PC-3 (cell line): ENCODE measurements at places on chromosomes 11 and 22. TPM values are rescaled to one million over a fixed set of nuclear protein-coding genes. Genes with fewer than 3 reads are reported as not detected.

DNA sequence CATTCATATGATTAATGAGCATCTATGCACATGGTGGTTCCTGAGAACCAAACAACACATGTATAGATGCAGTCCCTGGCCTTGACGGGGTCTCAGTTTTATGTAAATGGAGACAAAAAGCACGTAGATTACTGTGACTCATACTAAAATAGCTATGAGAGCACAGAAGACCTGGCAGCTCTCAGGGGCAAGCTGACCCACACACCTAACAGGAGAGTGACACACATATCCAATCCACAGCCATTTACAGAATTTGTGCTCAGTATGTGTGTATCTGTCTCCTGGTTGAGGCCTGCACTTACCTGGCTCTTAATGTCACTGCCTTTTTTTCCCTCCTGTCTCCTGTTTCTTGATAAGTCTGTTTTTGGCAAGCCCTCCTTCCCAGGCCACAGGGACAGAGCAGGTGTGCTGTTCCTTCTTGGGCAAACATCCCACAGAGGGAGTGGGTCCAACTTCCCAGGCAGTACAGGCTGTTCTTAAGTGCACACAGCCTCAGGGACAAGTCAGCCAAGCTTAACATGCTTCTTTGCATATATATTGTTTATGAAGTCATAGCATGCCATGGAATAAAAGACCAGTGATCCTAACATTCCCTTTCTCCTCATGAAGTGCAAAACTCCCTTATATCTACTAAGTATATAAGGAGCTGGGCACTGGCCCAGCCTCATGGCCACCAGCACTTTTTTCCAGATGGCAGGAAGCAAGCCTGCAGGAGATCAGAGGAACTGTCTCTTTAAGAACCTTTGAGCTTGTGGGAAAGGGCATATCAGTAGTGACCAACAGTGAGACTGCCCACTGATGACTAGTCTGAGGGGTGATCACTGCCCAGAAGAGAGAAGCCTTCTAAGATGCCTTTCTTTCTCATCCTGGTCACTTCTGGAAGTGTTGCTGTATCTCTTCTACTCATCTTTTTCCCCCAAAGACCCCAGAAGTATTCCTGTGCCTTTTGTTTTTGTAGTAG, 124.7 kb upstream of the CCDC90B start:
- DNase-seq = no peak

DNA sequence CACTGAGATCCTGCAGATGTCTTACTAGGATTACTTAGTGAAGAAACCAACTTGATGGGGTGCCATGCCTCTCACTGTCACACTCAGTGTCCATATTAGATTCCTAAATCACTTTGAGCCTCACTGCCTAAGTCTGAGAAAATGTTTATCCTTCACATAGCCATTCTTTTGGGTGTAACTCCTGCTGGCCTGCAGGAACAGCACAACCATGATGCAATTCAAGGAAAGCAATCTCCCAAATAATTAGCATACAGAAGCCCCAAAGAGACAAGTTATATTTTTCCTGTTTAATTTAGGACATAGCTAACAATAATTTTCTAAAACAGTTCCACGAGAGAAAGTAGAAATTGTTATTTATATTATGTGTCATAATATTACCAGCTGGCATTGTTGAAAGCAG, 655.5 kb downstream of the KCNA4 start:
- no peak for DNase-seq

- DNase-seq = no peak
Measured at GRCh38 chr22:30232716-30233218, 13.8 kb downstream of the LIF start.

NAALAD2 gene
- 0.29 TPM in 1 of 2 replicates, not detected in the other for total RNA-seq

GAB4 gene
- not detected in 2 replicates for total RNA-seq
